Fibroblast of skin of left quadriceps (primary cell): ENCODE measurements at places on chromosomes 6 and 20.

DNA sequence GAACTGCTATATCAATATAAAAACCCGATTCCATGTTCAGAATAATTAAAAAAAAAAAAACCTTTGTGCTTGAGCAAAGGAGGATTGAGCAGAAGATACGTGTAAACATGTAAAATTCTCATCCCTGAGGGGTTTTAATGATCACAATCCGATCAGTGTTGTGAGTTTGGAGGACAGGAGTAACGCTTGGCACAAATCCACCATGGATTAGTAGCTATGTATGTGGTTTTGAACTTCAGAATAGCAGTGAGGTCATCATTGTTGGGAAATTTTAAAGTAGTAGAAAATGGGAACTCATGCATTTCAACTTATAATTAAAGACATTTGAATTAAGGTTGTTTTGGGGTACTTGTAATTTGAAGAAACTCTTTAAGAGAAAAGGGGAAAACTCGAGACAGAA, 203.2 kb downstream of the RPS12 start:
- peak; percentile 15 for DNase-seq

DNA sequence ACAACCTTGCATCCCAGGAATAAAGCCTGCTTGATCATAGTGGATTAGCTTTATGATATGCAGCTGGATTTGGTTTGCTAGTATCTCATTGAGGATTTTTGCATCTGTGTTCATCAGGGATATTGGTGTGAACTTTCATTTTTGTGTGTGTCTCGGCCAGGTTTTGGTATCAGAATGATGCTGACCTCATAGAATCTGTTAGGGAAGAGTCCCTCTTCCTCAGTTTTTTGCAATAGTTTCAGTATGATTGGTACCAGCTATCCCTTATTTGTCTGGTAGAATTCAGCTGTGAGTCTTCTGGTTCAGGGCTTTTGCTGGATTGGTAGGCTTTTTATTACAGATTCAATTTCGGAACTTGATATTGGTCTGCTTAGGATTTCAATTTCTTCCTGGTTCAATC, 132.5 kb downstream of the ZFAND3 start:
- DNase-seq, result no peak

GRCh38 chr6:169943241-169944060, 192.0 kb downstream of the ERMARD start:
- no peak for DNase-seq

- DNase-seq, result no peak
Measured at GRCh38 chr6:142819603-142820337, 125.2 kb downstream of the HIVEP2 start.

DNA sequence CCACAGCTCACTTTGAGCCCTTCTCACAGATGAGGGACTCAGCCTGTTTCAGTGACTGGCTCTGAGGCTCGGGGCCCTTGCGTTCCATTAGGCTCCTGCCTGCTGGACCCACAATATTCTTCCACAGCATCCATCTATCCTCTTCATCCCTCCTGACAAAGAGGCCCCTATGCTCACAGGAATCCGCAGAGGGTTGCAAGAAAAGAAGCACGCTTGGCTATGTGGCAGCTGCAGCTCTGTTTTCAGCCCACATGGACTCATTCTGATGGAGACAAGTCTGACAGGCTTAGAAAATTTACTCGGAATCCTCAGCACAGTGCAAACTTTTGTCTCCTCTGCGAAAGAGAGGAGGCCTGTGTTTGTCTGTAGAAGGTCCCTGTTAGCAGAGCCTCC, 207.5 kb downstream of the SYNDIG1 start:
- no peak for DNase-seq

- DNase-seq, result no peak
Measured at GRCh38 chr6:160883999-160884398, 107.6 kb upstream of the MAP3K4 start.

DNA sequence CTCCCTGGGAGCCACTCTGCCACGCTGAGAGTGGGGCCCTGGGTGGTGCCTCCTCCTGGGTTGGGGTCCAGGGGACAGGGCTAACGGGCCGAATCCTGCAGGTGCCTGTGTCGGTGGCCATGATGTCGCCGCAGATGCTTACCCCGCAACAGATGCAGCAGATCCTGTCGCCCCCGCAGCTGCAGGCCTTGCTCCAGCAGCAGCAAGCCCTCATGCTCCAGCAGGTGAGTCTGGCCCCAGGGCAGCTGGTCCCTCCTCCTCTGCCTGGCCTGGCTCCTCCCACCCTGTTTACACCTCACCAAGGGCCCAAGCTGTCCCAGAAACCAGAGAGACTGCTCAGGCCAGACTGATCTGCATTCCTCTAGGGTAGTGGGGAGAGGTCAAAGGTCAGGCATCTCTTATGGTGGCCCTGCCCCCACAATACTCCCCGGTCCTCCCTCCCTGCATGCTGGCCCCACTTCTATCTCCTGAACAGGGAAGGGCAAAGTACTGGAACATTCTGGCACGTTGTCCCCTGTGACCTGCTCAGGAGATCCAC, 38.6 kb downstream of the FOXP4 start:
- no peak for DNase-seq

DNA sequence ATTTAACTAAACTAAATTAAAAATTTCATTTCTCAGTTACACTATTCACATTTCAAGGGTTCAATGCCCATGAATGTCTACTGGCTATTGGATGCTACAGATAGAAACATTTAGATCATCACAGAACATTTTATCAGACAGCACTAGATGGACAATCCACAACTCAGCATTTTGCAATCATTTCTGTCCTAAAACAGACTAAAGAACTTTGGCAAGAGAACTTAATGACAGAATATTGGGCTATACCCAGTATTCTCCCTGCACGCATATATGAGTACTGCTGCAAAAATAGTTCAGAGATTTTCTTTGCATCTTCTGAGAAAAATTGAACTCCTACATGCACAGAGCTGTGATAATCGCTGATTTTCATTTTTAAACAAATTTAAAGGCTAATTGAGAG, 36.1 kb upstream of the FBXO30 start:
- no peak for DNase-seq

GRCh38 chr6:105810922-105811482, 275.1 kb upstream of the PRDM1 start:
- DNase-seq, result no peak
